ENCODE measurements at places on chromosomes 6 and 20. TPM values are rescaled to one million over a fixed set of nuclear protein-coding genes. Genes with fewer than 3 reads are reported as not detected.

- DNase-seq = no peak
- no peaks in the 10 kb centered on the region for H3K27me3 ChIP-seq
- no peaks in the 10 kb centered on the region for H3K4me1 ChIP-seq
- H3K36me3 ChIP-seq = peaks cover 3% of the 10 kb centered on the region
- H3K4me3 ChIP-seq = no peak overlapping the region
These were observed 10.6 kb downstream of the FARS2 start for GRCh38 chr6:5271926-5272325.

DNA sequence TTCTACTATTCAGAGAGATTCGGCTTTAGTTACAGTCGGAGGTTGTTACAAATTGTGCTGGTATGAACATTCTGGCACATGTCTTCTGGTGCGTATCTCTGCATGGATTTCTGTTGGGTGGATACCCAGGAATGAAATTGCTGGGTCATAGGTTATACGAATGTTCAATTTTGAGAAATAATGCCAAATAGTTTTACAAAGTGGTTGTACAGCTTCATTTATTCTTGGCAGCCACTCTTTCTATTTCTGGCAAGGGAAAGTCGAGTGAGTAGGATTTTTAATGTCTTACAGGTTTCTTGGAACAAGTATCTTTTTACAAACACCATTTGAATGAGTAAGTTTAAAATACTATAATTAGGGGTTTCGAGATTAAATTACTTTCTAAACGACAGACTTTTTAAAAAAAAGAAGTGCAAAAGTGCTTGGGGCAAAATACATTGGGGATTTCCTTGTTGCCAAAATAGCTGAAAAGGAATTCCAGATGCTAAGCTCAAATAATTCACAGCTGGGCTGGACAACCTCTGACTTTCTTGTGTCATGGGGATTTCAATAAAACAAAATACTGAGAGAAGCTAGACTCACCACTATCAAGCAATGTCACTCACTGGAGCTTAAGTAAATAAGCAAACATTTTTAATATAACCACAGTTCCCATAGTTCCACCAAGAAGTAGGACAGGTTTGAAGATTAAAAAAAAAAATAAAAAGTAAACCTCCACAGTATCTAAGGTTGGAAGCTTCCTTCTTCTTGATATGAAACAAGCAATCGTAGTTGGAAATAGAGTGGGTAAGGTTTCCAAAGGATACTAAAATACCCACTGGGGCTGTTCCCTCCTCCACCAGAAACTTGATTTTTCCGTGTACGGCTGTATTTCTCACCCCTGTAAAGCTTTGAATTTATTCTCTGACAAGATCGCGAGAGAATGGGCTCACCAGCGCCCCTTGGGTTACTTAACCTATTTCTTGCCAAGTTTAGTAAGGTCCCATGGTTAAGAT is 21.6 kb upstream of the GFOD1 start:
- DNase-seq = no peak
- no peaks in the 10 kb centered on the region for H3K27me3 ChIP-seq
- no peak overlapping the region for H3K27ac ChIP-seq
- no peaks in the 10 kb centered on the region for H3K36me3 ChIP-seq

DNA sequence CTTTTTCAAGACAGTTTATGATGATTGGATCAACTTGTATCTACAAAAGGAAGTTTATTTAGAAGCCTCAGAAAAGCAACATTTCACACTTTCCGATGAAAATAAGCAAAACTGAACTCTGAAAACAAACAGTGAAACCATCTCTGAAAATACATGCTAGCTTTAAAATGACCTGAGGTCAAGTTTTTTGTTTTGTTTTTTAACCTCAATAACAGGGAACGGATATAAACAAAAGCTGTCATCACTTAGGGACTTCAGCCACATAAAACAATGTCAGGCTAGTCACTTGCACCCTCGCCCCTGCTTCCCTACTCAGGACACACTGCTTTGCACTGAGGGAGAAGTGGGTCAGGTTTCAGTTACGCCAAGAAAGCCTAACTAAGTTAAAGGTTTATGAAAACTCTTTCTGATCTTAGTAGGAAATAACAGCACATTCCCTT is 11.6 kb downstream of the BACH2 start:
- peaks cover 76% of the 10 kb centered on the region for H3K4me1 ChIP-seq
- H3K4me3 ChIP-seq = peak overlapping the region; percentile 23
- DNase-seq = no peak
- H3K36me3 ChIP-seq = peaks cover 22% of the 10 kb centered on the region
- peak overlapping the region; percentile 80 for H3K27ac ChIP-seq
- no peaks in the 10 kb centered on the region for H3K27me3 ChIP-seq

- peaks cover 8% of the 10 kb centered on the region for H3K27me3 ChIP-seq
- H3K4me1 ChIP-seq = no peaks in the 10 kb centered on the region
- no peaks in the 10 kb centered on the region for H3K36me3 ChIP-seq
- H3K27ac ChIP-seq = no peak overlapping the region
These were observed 7.9 kb upstream of the FAM210B start for GRCh38 chr20:56350842-56351241.

Gene MEP1A
- not detected for total RNA-seq

GRCh38 chr6:16296061-16296670 is 57.8 kb downstream of the GMPR start:
- H3K27ac ChIP-seq = no peak overlapping the region
- no peak for DNase-seq
- H3K36me3 ChIP-seq = no peaks in the 10 kb centered on the region
- H3K4me3 ChIP-seq = no peak overlapping the region

DNA sequence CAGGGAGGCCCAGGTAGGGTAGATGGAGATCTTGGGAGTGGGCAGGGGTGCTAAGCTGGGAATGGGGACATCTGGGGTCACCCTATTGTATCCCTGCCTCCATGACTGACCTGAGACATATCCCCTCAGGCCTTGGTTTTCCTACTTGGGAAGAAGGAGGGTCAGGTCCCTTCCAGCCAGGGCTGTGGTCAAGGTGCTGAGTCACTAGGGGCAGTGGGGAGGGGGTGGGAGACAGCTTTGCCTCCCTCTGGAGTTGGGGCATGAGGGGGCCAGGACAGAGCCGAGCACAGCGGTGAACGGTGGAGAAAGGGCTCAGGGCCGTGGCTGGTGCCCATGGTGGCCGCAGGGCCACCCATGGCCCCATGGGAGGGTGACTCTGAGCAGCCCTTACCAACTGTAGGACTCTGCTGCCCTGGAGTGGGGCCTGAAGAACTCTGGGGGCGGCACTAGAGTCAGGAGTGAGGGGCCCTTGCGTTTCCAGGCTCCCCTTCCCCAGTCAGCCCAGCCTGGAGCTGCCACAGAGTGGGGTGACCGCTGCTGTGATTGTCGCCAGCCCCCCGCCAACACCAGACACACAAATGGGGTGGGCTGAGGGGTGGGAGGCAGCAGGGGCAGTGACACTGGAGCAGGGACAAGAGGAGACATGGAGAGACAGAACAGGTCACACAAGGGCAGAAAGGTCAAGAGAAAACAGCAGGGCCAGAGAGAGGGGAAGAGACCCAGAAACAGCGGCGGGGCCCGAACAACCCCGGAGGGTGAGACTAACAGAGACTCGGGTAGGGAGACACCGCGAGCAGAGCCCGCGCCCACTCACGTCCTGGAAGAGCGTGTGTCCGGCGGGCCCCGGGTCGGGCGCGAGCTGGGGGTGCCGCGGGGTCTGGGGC is 576 bp downstream of the NECAB3 start:
- peak overlapping the region; percentile 51 for H3K4me3 ChIP-seq
- H3K36me3 ChIP-seq = no peaks in the 10 kb centered on the region
- no peak overlapping the region for H3K27ac ChIP-seq
- peaks cover 23% of the 10 kb centered on the region for H3K4me1 ChIP-seq
- no peaks in the 10 kb centered on the region for H3K27me3 ChIP-seq

Gene MOG
- total RNA-seq = not detected

- peaks cover 26% of the 10 kb centered on the region for H3K4me1 ChIP-seq
- H3K36me3 ChIP-seq = no peaks in the 10 kb centered on the region
- DNase-seq = no peak
- no peaks in the 10 kb centered on the region for H3K27me3 ChIP-seq
These were observed 116.8 kb upstream of the BACH2 start for GRCh38 chr6:90413396-90413795.

GRCh38 chr6:25061289-25061936 is 125.7 kb upstream of the RIPOR2 start:
- peaks cover 19% of the 10 kb centered on the region for H3K4me1 ChIP-seq
- H3K4me3 ChIP-seq = no peak overlapping the region
- no peak for DNase-seq
- no peak overlapping the region for H3K27ac ChIP-seq

GRCh38 chr20:21240394-21240793 is 62.7 kb upstream of the XRN2 start:
- no peaks in the 10 kb centered on the region for H3K4me1 ChIP-seq
- H3K27ac ChIP-seq = no peak overlapping the region
- H3K36me3 ChIP-seq = peaks cover 18% of the 10 kb centered on the region
- no peak for DNase-seq
- H3K27me3 ChIP-seq = no peaks in the 10 kb centered on the region

DNA sequence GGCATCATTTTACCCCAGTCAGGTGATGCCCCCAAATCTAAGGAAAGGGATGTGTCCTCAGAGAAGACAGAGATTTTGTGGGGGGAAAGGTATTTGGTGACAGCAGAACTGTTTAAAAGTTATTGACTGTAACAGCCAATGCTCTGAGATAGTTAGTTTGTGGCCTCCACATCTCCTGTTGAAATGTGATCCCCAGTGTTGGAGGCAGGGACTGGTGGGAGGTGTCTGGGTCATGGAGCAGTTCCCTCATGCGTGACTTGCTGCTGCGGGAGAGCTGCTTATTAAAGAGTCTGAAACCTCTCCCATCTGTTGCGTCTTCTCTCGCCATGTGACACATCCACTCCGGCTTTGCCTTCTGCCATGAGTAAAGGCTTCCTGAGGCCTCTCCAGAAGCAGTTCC is 282.8 kb upstream of the FOXQ1 start:
- no peaks in the 10 kb centered on the region for H3K36me3 ChIP-seq
- DNase-seq = no peak
- no peaks in the 10 kb centered on the region for H3K4me1 ChIP-seq
- H3K27ac ChIP-seq = no peak overlapping the region
- H3K27me3 ChIP-seq = no peaks in the 10 kb centered on the region

- no peaks in the 10 kb centered on the region for H3K4me1 ChIP-seq
- H3K4me3 ChIP-seq = no peak overlapping the region
- no peak for DNase-seq
- no peak overlapping the region for H3K27ac ChIP-seq
- H3K27me3 ChIP-seq = no peaks in the 10 kb centered on the region
These were observed 406.5 kb downstream of the KIF16B start for GRCh38 chr20:16166737-16167136.

- no peaks in the 10 kb centered on the region for H3K36me3 ChIP-seq
- peak; percentile 57 for DNase-seq
- no peak overlapping the region for H3K27ac ChIP-seq
- H3K4me1 ChIP-seq = no peaks in the 10 kb centered on the region
- no peak overlapping the region for H3K4me3 ChIP-seq
These were observed 368.9 kb downstream of the LAMA2 start for GRCh38 chr6:129251669-129252376.

Gene SLC17A3
- total RNA-seq = not detected

Gene CLIC5
- total RNA-seq = 0.80 TPM
